ENCODE measurements at places on chromosomes 5 and 9.

GRCh38 chr9:2241461-2241835, 226.3 kb downstream of the SMARCA2 start:
- peak; percentile 86 for DNase-seq

GRCh38 chr5:74085782-74086181, 459.8 kb downstream of the ARHGEF28 start:
- no peak for DNase-seq

GRCh38 chr9:79817438-79818004, 245.8 kb downstream of the TLE4 start:
- DNase-seq = no peak

GRCh38 chr9:116066221-116066620, 87.4 kb upstream of the PAPPA start:
- DNase-seq = no peak

GRCh38 chr5:94391996-94392395, 226.4 kb downstream of the KIAA0825 start:
- no peak for DNase-seq

GRCh38 chr5:55618318-55618717, 83.6 kb upstream of the PLPP1 start:
- DNase-seq = no peak

DNA sequence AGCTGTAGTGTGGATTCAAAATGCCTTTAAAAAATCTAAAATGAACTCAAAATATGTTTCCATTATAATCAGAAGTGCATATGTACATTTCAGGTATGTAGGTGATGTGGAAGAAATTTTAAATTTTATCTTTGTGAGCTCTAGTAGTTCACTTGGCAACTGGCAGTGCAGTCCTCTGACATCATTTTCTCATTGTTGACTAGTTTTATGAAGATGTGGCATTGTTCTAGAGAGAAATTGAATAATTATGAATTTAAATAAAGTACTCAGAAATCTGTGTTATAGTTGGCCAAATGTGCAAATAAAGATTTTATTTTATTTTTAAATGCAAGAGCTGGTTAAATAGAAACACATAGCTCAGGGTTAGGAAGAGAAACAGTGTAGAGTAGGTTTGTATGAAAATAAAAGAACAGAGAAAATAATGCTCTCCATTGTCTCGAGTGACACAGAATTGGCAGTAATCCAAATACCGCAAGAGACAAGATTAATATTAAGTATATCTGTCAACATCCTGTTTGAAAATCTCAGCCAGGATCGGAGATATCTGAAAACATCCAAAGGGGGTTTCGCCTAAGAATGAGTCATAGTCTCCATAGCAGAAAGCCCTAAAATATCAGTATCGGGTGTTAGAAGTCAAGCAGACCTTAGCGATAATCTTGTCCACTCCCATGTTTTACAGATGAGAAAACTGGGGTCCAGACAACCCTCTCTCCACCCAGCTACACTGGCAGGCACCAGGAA, 189.4 kb downstream of the CCDC192 start:
- peak; percentile 52 for DNase-seq

DNA sequence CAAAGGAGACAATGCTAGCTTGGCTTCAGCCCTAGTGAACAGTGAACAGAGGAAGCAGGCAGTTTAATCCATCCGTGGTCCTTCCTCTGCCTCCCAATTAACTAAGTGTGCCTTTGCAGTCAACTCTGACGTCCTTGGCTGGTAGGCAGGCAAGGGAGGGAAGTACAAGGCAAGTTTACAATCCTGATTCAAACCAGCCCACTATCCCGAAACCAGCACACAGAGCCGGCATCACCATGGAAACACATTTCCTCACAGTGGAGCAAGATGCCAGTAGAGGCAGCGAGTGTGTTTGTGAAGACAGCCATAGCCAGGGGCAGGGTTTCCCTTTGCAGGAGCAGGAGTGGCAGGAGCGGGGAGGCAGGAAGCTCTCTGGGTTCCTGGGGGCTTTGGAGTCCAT, 73.9 kb downstream of the GOLPH3 start:
- DNase-seq = no peak

- DNase-seq = no peak
Observed at GRCh38 chr5:93611976-93612854, 29.2 kb downstream of the NR2F1 start.

DNA sequence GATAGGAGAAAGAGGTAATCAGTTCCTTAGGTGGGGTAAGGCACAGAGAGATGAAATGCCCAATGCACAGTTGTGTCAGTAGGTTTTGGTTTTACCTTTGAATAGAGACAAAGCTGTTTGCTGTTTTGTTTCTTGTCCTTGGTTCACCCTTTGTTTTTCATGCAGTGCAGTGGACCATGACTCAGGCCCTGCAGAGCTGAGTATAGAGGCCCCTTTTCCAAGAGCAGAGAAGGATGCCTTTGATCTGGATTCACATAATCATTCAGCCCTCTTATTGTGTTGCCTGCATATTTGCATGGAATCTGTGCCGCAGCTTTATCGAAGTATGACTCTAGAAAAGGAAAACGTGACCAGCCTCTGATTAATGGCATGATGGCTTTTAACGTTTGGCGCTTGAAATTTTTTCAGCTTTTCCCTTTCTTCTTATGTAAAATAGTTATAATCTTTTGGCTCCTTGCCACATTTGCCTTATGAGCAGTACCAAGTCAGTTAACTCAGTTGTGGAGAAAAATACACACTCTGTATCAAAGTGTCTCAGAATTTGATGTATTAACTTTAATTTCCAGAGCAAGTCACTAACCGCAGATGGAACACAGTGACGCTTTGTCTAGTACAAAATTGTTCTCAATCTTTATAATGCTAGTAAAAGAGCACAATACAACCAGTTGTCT, 197.6 kb downstream of the KDM4C start:
- DNase-seq = peak; percentile 81

GRCh38 chr9:96241391-96241809, 60.6 kb downstream of the HSD17B3 start:
- peak; percentile 77 for DNase-seq

GRCh38 chr5:162824360-162824759, 613.0 kb upstream of the CCNG1 start:
- no peak for DNase-seq

GRCh38 chr5:179870403-179870903, 11.8 kb upstream of the MRNIP start:
- no peak for DNase-seq

GRCh38 chr9:127714951-127715469, 453 bp downstream of the PTRH1 start:
- DNase-seq = no peak

GRCh38 chr9:23153058-23153457, 673.0 kb downstream of the ELAVL2 start:
- no peak for DNase-seq

DNA sequence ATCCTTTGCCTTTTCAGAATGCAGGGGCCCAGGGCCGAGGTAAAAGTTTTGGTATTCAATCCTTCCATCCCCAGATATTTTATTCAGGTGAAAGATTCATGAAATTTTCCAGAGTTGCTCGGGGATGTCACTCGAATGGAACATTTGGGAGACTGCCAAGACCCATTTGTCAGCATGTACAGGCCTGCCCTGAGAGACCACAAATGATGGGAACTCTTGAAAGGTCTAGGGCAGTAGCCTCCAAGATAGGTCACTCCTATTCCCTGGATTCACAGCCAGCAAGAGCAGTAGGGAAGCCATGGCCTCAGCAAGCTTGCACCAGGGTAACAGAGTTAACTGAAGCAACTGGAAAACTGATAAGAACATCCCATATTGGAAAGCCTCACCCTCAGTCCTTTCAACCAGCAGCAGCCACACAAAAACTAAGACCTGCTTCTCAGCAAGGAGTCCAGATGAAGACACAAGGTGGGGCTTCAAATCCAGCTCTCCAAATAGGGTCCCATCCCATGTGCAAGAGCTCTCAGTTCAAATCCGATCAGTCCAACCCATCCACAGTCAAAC, 12.5 kb downstream of the CARD6 start:
- DNase-seq = no peak

GRCh38 chr5:126863402-126863801, 86.5 kb downstream of the LMNB1 start:
- DNase-seq = no peak

DNA sequence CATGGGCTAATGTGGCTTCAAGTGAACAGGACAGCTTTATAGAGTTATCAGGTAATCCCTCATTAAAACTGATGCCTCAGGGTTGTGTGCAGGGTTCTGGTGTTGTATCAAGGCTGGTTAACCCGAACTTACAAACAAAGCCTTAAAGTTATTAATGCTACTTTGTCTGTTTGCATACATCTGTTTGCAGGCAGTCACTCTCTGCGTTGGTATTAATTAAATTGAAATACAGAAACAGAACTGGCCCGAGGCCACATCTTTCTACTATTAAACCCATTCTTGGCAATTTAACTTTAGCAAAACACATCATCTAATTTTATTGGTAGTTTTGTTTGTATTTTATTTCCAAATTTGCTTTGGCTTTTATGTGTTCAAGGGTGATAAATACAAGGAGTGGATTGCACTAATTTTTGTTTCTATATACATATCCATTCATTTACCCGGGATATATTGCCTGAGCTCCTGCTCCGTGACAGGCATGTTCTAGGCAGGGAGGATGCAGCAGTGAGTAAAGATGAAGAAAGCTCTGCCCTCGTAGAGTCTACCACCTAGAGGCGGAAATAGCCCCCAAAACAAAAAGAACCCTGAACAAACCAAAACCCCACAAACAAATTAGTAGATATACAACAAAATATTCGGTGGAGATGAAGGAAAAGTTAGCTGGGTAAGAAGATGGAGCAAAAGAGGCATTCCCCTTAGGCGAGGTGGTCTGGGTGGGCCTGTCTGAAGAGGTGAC, 164.2 kb downstream of the MACROH2A1 start:
- no peak for DNase-seq

- no peak for DNase-seq
Observed at GRCh38 chr5:133907075-133907474, 61.4 kb downstream of the C5orf15 start.

DNA sequence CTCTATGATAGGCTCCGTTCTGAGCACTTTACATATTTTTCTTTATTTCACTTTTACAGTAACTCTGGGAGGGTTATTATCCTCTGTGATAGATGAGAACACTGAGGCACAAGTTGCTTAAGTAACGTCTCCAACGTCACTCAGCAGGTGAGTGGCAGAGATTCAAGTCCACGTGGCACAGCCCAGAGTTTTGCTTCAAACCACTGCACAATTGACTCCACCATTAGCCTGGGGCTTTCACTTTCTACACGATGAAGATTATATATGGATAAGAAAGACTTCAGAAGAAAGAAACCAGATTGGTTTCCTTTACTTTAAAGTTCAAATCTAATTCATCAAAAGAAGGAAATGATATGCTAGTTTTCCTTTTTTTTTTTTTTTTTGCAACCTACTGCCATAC, 245.9 kb downstream of the SYK start:
- DNase-seq = peak; percentile 47

DNA sequence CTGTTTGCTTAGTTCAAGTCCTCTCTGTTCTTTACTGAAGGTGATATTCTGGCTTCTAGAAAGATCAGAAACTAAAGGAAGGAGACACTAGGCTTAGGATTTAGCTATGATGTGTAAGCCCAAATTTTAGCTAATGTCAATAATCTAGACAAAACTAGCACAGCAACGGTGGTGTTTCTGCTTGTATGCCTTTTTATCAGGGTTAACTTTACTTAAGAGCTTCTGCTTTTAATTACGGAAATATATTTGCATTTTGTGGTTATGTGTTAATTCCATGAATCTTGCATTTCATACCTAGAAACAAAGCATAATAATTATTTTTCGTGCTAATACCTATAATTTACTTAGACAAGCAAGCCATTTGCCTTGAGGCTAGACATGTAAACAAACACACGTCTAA, 96.1 kb downstream of the PAX5 start:
- DNase-seq = no peak

- DNase-seq = no peak
Observed at GRCh38 chr9:95822015-95822414, 53.5 kb upstream of the ERCC6L2 start.

GRCh38 chr5:168227001-168227400, 64.4 kb upstream of the WWC1 start:
- DNase-seq = no peak

DNA sequence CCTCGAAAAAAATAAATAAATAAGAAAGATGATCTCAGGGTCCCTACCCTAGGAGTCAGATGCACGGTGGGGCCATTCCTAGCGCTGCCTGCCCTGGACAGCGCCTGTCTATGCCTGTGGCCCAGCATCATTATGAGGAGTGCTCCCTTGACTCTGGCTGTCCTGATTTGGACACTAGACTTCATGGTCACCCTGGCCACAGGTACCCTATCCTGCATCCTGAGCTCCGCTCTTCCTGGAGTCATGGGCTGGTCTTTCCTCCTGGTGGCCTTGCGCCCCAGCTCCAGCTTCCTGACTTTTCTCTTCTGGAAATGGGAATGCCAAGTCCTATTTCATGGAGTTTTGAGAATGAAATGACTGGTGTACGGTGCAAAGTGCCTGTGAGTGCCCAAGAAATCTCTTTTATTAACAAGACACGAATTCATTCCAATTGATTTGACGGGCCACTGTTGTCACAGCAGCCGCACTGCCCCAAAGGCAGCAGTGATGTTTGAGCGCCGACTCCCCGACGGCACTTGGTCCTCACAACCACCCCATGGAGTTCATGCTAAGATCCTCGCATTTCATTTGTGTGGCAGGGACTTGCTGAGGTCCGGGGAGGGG, 564 bp upstream of the AIF1L start:
- DNase-seq = no peak

DNA sequence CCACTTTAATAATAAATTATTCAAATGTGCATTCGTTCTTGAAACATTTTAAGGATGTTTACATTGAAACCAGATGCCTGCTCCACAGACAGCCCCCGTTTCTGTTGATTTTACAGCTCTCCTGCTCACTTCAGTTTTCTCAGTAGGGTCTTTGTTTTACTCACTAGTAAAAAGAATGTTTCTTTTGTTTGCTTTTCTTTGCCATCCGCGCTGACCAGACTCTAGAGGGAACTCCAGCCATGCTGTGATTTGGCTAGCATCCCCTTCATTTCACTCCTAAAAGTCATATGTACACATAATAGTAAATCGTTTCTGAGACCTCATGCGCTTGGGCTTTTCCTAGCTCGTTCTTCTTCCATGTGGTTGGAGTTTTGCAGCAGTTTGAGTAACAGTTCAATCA, 28.7 kb upstream of the PALM2AKAP2 start:
- no peak for DNase-seq

- no peak for DNase-seq
Observed at GRCh38 chr5:28703651-28704260, 1665.4 kb upstream of the CDH9 start.

- DNase-seq = no peak
Observed at GRCh38 chr5:52798938-52799337, 11.2 kb downstream of the ITGA1 start.

Measured in common myeloid progenitor, CD34-positive (primary cell).